IPS-NIHi11 (cell line): ENCODE measurements at places on chromosomes 2 and 18.
A peak's percentile ranks its signal among the peaks of the same experiment; 100 is the strongest.

GRCh38 chr2:193841384-193842150 is 1646.8 kb upstream of the TMEFF2 start:
- no peak for DNase-seq

DNA sequence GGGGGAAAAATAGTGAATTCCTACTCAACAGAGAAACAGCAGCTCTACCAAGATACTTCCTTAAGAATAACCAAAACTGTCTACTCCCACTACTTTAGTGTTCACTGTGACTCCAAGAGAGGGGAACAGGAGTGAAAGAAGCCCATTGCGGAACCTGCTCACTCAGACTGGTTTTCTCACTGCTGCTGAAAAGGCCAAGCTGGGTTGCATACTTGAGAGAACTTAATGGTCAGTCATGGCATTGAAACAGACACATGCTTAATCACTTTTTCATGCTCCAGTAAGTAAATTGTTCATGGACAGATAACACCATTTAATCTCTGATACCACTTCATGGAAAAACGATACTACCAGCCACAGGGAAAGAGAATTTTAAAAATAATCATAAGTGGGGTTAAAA is 35.7 kb upstream of the SLC8A1 start:
- DNase-seq, result no peak

GRCh38 chr2:207939342-207940108 is 85.8 kb downstream of the PLEKHM3 start:
- no peak for DNase-seq

DNA sequence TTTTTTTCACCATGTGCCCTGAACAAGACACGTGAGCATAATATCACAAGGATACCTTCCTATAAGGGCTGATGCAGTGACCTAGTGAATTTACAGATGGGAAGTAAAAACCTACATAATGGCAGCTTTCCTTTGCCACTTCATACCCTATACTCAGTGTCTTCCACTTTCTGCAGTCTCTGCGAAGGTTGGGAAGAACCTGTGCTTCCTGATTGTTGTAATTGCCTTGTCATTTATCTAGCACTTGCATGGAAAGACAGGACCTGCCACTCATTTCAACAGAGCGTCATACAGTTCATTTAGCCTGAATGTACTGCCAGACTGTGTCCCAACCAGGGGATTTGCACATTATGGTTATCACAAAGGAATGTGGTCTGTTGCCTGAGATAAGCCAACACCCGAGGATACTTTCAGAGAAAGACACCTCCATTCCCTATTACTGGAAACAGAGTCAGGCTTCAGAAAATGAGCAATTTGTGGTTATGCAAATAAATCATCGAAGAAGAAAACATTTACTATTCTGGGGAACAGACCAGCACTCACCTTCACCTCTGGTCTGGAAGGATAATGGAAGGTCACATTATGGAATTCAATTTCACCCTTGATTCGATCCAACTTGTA is 55.0 kb downstream of the ABCB11 start:
- DNase-seq, result no peak

- no peak for DNase-seq
Observed at GRCh38 chr18:50850307-50851065, 28.4 kb upstream of the ME2 start.

DNA sequence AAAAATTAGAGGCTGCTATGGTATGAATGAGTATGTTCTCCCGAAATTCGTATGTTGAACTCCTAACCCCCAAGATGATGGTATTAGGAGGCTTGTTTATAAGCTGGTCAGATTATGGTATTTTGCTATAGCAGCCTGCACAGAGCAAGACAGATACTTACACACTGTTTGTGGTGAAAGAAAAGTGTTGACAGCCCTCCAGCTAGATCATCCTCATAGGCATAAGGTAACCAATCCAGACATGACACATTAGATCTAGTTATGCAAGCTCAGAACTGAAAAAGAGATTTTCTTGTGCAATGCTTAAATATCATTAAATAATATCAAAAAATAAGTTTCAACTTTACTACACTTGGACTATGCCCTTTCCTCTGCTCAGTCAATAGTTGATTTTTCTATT is 107.1 kb downstream of the ABCA12 start:
- DNase-seq, result no peak

- DNase-seq, result no peak
Observed at GRCh38 chr2:185757356-185757755, 18.8 kb downstream of the FSIP2 start.

DNA sequence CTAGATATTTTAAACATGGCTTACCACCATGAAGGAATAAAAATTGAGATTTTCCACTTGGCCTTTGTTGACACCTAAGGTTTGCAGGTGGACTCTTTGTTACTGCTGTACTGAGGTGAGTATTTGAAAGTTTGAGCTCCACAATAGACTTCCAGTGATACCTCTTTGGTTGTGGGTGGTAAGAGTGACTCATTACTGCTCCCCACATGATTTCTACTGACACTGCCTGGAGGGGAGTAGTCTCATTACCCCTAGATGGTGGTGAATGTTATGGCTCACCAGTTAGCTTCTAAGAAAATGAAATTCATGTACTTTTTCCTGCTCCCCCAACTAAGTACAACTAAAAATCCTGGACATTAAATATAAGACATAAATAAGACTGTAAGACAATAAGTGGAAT is 1183.1 kb upstream of the TMEFF2 start:
- DNase-seq, result no peak

DNA sequence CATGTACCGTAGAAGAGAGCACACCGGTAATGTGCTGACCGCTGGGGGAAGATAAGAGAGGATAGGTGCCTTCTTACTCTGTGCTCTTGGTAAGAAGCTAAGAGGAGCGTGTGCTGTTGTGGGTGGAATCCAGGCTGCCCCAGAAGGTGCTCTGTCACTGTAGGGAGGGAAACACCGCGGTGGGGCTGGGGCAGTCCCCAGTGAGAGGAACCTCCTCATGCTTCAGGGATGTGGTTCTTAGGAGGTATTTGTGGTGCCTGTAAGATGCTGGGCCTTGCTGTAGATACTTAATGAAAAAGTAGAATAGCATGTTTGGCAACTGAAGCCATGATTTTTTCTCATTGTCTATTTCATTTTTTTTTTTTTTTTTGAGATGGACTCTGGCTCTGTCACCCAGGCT is 1.1 kb downstream of the COLEC11 start:
- DNase-seq, result no peak

DNA sequence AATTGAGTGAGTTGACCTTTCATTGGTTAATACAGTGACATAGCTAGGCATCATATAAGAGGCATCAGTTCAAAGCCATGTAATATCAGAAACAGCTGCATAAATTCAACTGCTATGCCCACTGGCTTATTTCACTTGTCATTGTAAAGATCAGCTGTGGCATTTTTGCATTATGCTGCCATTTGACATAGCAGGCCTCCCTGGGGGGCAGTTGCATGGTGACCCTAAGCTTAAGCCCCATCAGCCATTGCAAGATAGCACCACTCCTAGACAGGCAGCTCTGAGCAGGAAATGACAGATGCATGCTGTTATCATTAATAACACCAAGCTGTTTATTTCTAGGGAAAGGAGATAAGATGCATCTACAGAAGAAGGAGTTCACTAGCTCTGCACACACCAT is 233.4 kb upstream of the CNTNAP5 start:
- DNase-seq, result no peak

DNA sequence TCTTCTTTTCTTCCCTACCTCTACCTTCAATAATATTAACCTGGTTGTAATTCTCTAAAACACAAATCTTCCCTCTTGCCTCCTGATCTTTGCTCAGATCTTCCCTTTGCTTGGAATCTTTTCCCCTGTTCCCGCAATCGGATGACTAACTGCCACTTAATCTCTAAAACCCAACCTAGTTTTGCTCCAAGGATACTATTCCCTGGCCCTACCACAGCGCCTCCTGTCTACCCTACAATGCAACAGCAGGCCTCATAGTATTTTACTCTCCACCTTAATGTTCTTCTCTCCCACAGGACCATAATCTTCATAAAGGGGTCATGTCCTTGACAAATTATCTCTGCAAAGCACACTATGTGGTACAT is 246.8 kb upstream of the TNP1 start:
- peak; percentile 42 for DNase-seq

GRCh38 chr18:574865-575645 is 5.1 kb upstream of the CETN1 start:
- peak; percentile 16 for DNase-seq

- no peak for DNase-seq
Observed at GRCh38 chr2:196980473-196980872, 54.0 kb upstream of the PGAP1 start.

DNA sequence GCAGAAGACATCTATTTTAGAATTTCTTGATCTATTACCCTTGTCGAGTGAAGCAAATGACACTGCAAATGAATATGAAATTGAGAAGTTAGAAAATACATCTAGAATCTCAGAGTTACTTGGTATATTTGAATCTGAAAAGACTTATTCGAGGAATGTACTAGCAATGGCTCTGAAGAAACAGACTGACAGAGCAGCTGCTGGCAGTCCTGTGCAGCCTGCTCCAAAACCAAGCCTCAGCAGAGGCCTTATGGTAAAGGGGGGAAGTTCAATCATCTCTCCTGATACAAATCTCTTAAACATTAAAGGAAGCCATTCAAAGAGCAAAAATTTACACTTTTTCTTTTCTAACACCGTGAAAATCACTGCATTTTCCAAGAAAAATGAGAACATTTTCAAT is 370.4 kb downstream of the XIRP2 start:
- DNase-seq, result no peak

- peak; percentile 77 for DNase-seq
Observed at GRCh38 chr18:32552421-32553030, 81.8 kb upstream of the GAREM1 start.

GRCh38 chr2:144462266-144462665 is 57.7 kb downstream of the ZEB2 start:
- no peak for DNase-seq

DNA sequence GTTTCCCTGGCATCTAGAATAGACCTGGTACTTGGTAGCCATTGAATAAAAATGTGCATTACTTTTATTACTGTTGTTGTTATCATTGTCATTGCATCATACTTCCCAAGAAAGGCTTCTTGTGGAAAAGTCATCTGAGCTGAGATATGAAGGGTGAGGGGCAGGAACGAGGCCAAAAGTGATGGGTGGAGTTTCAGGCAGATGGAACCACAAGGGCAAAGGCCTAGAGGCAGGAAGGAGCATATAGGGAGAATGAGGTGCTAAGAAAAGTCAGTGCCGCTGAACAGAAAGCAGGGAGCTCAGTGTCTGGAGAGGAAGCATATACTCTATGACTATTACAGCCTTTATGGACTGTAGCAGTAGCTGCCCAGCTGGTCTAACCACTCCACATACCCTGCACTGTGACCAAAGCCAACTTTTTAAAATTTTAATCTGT is 219.3 kb downstream of the SPP2 start:
- DNase-seq, result no peak

- no peak for DNase-seq
Observed at GRCh38 chr2:107751936-107752335, 74.8 kb upstream of the RGPD4 start.

DNA sequence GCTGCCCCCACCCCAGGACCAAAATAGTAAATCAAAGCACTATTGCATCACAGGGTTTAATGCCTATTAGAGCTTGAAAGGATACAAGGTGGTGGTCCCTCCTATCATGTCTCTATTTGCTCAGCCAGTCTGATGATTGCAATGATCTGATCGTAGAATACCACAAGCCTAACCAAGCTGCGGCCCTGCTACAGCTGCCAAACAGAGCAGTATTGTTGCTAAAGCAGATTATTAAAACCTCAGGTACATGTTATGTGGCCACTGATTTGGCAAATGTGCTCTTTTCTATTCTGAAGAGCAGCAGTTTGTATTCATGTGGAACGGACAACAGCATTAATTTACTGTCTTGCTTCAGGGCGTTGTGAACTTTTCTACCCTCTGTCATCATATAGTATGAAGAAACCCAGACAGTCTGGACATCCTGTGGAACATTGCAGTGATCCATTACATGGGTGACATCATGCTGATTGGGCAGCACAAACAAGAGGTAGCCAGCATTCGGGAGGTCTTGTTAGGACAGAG is 8.4 kb upstream of the VAPA start:
- DNase-seq, result no peak

DNA sequence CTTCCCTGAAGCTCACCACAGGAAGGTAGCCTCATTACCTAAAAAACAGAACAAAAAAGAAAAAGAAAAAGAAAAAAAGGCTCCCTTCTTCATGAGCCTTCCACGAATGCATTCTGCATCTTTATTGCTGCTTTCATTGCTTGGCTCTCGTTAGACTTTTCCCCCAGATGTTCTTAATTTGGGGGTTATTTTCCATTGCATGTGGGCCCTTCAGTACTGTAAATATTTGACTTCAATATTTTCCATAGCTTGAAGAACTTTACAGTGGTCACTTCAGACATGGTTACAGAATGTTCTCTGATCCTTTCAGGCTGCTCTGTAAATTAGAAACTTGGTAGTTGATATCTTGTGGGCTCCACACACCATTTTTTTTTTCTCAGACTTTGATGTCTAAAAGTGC is 65.6 kb upstream of the COPS8 start:
- no peak for DNase-seq

DNA sequence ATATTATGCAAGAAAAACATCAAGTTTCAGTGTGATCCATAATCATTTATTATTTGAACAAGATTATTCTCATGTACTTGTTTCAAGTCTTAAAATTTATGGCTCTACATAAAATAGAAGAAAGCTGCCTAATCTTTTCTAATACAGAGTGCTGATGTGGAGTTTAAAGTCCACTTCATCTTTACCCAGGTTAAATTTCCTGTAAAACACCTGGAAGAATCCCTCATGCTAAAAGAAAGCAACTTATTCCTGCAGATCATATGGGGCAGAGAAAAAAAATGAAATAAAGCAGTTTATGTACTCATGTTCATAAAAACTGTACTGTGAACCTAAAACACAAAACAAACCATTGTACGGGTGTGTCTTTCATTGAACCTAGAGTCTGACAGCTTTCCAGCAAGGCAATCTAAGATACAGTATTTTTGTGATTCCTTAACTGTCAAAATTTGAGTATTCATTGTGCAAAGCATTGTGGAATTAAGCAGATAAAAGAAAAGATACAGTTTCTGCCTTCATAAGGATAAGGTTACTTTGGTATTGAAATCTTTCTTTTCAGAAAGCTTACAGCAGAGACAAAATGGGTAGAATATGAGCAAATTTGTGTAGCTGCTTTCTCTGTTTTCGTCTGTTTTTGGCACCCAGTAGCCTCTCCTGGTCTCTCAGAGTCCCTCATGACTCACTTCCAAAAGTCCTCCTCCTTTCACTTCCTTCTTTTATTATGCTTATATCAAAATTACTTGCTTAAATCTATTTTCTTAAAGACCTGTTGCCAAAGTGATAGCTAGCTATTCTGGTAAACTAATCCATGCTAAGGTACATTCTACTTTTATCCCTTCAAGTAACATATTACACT is 26.9 kb upstream of the GLS start:
- DNase-seq, result no peak
